Bone marrow (tissue), 2 donors: ENCODE measurements at places on chromosomes 1 and 21.

DNA sequence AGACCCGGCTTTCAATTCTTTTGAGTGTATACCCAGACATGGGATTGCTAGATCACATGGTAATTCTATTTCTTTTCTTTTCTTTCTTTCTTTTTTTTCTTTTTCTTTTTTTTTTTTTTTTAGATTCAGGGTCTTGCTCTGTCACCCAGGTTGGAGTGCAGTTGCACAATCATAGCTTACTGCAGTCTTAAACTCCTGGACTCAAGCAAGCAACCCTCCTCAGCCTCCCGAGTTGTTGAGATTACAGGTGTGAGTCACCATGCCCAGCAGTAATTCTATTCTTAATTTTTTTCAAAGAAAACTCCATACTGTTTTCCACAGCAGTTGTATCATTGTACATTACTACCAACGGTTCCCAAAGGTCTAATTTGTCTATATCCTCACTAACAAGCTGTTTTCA, 13.5 kb upstream of the RNF186 start:
- no peak for DNase-seq

DNA sequence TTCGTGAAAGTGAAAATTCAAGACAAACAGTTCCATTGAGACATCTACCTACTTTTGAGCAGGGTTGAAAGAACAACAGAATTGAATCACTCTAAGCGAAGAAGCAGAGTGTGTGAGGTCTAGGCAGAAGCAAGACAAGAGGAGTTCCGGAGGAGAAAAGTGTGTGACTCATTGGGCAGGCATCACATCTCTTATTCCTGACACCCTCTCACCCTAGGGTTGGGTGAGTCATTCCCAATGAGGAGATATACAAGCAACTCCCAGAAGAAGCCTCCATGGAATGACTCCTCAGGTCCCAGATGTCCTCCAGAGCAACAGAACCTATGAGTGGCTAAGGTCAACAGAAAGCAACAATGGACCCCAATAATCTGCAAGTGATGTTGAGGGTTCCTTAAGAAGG, 138.1 kb downstream of the TPR start:
- DNase-seq, result no peak

DNA sequence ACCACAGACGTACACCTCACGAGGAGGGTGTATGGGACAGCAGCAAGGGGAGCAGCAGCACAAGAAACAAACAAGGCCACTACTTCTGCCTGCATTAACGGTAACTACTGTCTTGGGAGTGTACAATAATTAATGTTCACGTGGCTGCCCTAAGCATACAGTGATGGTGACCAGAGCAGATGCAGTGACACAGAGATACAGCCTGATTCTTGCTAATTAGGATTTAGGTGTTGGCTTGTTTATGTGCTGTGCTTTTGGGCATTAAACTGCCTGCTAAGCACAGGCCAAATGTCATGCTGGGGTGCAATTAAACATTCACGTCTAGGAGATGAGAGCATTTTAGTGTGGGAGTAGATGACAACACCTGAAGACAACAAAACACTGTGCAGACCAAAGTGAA, 7.2 kb downstream of the ZNF669 start:
- DNase-seq, result no peak

- no peak for DNase-seq
Observed at GRCh38 chr1:119873135-119874015, 22.9 kb downstream of the ADAM30 start.

- no peak for DNase-seq
Observed at GRCh38 chr1:221274373-221274772, 395.1 kb downstream of the HLX start.
